AML-193 (cell line): ENCODE measurements at places on chromosomes 16 and 17.
A peak's percentile ranks its signal among the peaks of the same experiment; 100 is the strongest.

GRCh38 chr16:85418978-85419491 lies 194.1 kb upstream of the GSE1 start:
- DNase-seq = no peak

DNA sequence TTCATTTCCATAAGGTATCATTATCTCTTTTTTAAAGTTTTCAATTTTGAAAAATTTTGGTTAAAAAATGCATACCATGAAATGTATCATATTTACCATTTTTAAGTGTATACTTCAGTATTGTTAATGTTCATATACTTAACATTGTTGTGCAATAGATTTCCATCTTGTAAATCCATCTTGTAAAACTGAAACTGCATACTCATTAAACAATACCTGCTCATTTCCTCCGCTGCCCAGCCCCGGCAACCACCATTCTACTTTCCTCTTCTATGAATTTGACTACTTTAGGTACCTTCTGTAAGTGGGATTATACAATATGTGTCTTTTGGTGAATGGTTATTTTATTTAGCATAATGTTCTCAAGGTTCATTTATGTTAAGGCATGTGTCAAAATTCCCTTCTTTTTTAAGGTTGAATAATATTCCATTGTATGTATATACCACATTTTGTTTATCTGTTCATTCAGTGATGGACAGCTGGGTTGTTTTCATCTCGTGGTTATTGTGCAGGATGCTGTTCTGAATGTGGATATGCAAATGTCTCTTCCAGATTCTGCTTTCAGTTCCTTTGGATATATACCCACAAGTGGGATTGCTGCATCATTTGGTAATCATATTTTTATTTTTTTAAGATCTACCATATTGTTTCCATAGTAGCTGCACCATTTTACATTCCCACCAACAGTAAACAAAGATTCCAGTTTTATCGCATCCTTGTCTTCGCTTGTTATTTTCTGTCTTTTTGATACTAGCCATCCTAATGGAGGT lies 6.7 kb downstream of the CCL2 start:
- DNase-seq = no peak

DNA sequence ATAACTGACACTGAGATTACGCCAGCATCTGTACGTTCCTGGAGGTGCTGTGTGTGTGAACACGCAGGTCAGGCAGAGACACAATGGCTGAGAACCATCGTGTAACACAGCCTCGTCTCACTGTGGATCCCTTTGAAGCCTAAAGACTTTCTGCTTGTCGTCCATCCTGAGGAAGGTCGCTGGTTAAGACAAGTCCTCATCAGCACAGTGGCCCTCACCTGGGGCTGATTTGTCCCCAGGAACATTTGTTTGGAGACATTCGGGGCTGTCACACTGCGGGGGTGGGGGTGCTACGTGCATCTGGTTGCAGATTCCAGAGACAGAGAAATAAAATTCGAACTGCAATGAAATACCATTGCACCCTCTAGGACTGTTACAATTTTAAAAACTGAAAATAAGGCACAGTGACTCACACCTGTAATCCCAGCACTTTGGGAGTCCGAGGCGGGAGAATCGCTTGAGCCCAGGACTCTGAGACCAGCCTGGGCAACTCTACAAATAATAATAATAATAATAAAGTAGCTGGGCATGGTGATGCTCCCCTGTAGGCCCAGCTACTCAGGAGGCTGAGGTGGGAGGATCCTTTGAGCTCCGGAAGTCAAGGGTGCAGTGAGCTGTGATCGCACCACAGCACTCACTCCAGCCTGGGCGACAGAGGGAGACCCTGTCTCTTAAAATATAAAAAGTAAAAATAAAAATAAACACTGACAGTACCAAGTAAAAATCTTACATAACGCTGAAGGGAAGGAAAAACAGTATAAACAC lies 112.0 kb upstream of the METRNL start:
- no peak for DNase-seq

DNA sequence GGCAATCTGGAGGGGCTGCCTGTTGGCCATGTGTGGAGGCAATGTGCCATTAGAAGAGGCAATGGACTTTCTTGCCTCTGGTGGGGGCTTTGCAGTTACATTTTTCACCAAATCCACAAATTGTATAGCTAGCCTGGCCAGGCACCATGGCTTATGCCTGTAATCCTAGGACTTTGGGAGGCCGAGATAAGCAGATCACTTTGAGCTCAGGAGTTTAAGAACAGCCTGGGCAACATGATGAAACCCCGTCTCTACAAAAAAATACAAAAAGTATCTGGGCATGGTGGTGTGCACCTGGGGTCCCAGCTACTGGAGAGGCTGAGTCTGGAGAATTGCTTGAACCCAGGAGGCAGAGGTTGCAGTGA lies 2.7 kb upstream of the RNF112 start:
- DNase-seq = no peak

- DNase-seq = no peak
These were observed 36.1 kb downstream of the CMIP start for GRCh38 chr16:81480606-81481206.

DNA sequence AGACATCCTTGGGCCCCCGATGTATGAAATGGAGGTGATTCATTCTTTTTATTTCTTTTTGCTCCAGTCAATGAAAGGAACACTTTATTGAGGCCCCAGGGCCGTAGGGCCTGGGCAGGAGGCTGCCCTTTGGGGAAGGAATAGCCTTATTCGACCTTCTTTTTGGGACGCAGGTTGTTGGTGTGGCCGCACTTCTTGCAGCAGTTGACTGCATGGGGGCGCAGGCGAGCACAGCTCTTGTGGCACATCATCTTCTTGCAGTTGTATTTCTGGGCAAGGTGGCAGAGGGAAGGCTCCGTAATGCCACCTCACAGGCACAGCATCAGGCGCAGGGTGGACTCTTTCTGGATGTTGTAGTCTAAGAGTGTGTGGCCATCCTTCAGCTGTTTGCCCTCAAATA lies 50.9 kb downstream of the SIAH1 start:
- DNase-seq = no peak

DNA sequence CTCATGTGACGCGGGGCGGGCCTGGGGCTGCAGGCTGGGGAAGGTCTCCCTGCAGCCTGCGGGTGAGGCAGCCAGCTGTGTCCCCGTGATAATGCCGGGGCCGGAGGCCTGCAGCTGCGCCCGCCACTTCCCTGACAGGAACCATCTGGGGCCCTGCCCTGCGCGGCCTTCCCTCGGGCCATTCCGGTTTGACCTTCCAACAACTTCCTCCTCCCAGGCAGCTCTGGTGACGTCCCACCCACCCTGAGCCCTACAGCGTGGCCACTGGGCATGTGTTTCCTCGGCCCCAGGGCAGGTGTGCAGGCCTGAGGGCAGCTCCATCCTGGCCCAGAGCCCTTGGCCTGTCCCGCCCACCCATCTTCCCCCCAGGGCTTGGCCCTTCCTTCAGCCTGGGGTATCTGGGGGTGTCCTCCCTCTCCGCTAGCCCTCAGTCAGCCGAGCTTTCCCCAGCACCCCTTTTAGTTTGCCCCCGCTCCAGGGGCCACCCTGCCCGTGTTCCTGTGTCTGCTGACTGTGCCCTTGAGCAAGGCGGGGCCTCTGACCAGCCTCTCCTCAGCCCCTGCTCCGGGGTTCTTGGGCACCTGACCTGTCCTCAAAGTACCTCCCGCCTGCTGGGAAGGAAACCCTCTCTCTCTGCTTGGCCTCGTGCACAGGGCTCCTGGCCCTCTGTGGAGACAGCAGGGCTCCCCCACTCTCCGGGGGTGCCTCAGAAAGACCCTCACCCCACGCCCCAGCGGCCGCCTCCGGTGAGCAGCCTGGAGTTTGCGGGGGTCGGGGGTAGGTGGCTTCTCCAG lies at the start of gene CBFA2T3:
TSS of gene CBFA2T3 (minus strand) at position 190 of the 794 bp plus-strand sequence. CDS start 400 bp downstream, outside the sequence.
- DNase-seq = peak; percentile 96

DNA sequence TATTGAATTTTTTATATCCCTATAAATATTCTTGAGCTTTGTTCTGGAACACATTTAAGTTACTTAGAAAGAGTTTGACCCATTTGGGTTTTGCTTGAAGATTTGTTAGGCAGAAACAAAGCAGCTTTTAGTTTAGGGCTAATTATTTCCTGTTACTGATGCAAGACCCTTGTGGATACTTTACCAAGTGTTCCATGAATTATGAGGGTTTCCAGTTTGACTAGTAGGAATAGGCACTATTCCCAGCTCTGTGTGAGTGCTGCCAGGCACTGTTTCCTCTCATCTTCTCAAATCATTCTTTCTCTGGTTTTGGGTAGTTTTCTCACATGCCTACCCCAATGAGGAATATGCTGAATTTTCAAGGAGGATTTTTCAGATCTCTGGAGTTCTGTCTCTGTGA lies 80.0 kb downstream of the SPACA3 start:
- DNase-seq = no peak

GRCh38 chr17:48441231-48441711 lies 11.3 kb upstream of the SKAP1 start:
- peak; percentile 53 for DNase-seq

DNA sequence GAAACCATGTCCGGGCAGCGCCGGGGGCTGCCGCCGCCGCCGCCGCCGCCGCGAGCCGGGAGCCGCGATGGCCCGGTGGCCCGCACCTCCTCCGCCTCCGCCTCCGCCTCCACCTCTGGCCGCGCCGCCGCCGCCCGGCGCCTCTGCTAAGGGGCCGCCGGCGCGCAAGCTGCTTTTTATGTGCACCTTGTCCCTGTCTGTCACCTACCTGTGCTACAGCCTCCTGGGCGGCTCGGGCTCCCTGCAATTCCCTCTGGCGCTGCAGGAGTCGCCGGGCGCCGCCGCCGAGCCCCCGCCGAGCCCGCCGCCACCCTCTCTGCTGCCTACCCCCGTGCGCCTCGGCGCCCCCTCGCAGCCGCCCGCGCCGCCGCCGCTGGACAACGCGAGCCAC lies 587 bp downstream of the HS3ST4 start:
- DNase-seq = no peak
